Common myeloid progenitor, CD34-positive (primary cell): ENCODE measurements at places on chromosomes 3 and 15.
A peak's percentile ranks its signal among the peaks of the same experiment; 100 is the strongest.

DNA sequence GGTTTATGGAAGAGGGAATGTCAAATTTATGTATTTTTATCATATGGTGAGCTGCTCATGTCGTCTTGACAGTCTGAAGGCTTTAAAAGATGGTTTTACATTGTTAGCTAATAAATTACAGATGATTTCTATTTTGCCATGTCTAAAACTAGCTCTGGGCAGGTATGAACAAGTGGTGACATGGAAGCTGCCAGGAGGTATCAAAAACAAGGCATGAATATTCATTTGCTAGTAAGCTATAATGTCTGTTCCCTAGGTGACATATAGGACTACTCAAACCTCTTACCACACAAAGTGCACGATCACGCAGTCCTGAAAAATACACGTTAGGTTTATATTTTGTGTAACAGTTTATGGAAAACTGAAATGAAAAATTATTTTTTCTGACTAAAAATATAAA, 34.8 kb downstream of the ST3GAL6 start:
- H3K36me3 ChIP-seq, result no peaks in the 10 kb centered on the region
- no peak for DNase-seq
- no peak overlapping the region for H3K27ac ChIP-seq
- H3K4me1 ChIP-seq, result peaks cover 3% of the 10 kb centered on the region
- no peaks in the 10 kb centered on the region for H3K27me3 ChIP-seq
- H3K4me3 ChIP-seq, result no peak overlapping the region

GRCh38 chr15:36067483-36068274, 511.7 kb upstream of the CDIN1 start:
- no peak overlapping the region for H3K4me3 ChIP-seq
- DNase-seq, result no peak
- no peaks in the 10 kb centered on the region for H3K27me3 ChIP-seq
- H3K36me3 ChIP-seq, result no peaks in the 10 kb centered on the region

DNA sequence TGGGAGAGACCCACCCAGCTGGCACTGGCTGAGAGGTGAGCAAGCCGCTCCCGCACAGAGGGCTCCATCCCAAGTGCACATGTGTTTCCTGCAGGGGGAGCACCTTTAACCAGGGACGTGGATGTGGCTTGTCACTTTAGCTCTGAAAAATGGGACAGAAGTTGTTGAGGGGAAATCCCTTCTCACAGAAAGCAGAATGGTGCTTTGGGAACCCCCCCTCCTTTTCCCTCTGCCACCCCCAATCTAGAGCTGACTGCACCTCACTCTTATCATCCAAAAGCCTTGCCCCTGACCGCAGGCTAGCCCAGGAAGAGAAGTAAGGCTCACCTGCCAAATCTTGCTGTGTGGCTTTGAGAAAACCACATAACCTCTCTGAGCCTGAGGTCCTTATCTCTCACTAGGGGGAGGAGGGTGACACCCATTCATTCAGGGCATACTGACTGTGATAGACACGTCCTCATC, 77.9 kb downstream of the RPN1 start:
- no peaks in the 10 kb centered on the region for H3K36me3 ChIP-seq
- H3K27ac ChIP-seq, result no peak overlapping the region
- H3K4me1 ChIP-seq, result peaks cover 19% of the 10 kb centered on the region
- no peak overlapping the region for H3K4me3 ChIP-seq
- H3K27me3 ChIP-seq, result peaks cover 2% of the 10 kb centered on the region

DNA sequence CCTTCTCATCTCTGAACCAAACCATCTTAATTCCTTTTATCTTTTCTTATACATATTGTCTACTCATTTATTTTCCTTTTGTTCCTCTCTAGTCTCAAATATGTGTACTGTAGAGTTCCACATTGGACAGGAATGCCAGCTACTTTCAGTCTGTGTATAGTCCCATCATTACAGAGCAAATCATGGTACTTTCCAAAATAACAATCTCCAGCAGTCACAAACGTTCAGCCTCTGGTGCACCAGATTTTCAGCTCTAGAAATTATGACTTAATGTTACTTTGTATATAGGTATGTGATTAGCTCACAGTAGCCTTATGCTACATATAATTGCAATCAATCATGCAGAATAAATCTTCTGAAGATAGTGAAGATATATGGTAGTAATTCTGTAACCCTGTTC, 32.5 kb upstream of the TM4SF4 start:
- no peaks in the 10 kb centered on the region for H3K36me3 ChIP-seq
- H3K27me3 ChIP-seq, result no peaks in the 10 kb centered on the region
- no peak overlapping the region for H3K4me3 ChIP-seq
- peaks cover 11% of the 10 kb centered on the region for H3K4me1 ChIP-seq

GRCh38 chr3:144989807-144990206, 1018.2 kb downstream of the DIPK2A start:
- H3K27me3 ChIP-seq, result no peaks in the 10 kb centered on the region
- H3K36me3 ChIP-seq, result no peaks in the 10 kb centered on the region
- H3K27ac ChIP-seq, result no peak overlapping the region

GRCh38 chr15:47386459-47386858, 330.8 kb upstream of the SEMA6D start:
- no peaks in the 10 kb centered on the region for H3K36me3 ChIP-seq
- no peaks in the 10 kb centered on the region for H3K4me1 ChIP-seq
- no peaks in the 10 kb centered on the region for H3K27me3 ChIP-seq
- no peak overlapping the region for H3K4me3 ChIP-seq
- H3K27ac ChIP-seq, result no peak overlapping the region

DNA sequence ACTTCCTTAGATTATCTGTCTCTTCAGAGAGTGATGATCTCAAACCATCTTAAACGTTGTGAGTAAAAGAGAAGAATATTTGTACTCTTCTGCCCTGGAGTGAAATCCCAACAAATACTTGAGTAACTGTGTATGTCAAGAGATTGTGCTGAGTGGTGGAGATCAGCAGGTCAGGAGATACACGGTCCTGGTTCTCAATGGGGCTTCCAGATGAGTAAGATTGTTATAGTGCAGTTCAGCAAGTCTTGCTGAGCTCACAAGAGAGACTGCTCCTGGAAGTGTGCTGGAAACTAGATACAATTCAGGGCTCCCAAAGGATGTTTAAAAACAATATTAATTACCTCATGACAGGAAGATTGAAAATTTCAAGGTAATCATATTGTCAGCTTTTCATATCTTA, 184.3 kb downstream of the AKAP13 start:
- no peaks in the 10 kb centered on the region for H3K36me3 ChIP-seq
- no peak overlapping the region for H3K4me3 ChIP-seq
- H3K27me3 ChIP-seq, result no peaks in the 10 kb centered on the region
- H3K27ac ChIP-seq, result no peak overlapping the region

- no peak within 1 kb of the TSS for H3K27ac ChIP-seq
- DNase-seq, result peak; percentile 54
- peak within 1 kb of the TSS; percentile 73 for H3K4me3 ChIP-seq
- H3K36me3 ChIP-seq, result no peaks in the 10 kb centered on the region
- no peaks in the 10 kb centered on the region for H3K27me3 ChIP-seq
Observed at GRCh38 chr3:96813820-96814650, at the start of gene EPHA6. Gene EPHA6 (plus strand): TSS chr3:96814594.

DNA sequence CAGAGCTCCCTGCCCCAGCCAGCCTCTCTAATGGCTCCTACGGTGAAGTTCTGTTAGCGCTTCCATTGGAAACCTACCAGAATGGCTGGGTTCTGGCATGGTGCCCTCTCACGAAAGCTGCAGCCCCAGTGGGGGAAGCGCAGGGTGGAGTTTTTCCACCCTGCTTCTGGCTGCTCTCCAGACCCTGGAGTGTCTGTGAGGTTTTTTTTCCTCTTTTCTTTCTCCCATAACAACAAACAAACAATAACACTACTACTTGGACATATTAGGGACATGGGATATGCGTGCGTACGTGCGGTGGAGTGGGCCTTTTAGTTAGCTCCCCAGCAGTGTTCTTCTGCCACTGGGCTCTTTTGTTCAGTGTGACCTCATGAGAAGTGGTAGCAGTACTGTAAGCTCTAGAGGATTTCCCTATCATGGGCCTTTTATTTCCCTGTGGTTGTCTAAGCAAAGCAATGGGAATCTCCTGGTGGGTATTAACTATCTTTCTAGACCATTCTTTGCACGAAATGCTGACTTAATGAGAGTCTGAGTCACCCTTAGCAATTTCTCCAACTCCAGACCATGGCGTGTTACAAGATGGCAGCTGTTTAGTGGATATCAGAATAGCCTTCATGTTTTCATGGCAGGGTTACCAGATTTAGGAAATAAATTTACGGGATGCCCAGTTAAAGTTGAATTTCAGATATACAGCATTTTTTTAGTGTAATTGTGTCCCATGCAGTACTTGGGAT, 161.9 kb downstream of the FNDC3B start:
- H3K36me3 ChIP-seq, result no peaks in the 10 kb centered on the region
- DNase-seq, result peak; percentile 42
- no peak overlapping the region for H3K4me3 ChIP-seq
- H3K27me3 ChIP-seq, result no peaks in the 10 kb centered on the region
- no peaks in the 10 kb centered on the region for H3K4me1 ChIP-seq

- DNase-seq, result no peak
- no peak overlapping the region for H3K4me3 ChIP-seq
- no peak overlapping the region for H3K27ac ChIP-seq
- H3K4me1 ChIP-seq, result peaks cover 7% of the 10 kb centered on the region
Observed at GRCh38 chr3:179036226-179036625, 35.4 kb downstream of the ZMAT3 start.

DNA sequence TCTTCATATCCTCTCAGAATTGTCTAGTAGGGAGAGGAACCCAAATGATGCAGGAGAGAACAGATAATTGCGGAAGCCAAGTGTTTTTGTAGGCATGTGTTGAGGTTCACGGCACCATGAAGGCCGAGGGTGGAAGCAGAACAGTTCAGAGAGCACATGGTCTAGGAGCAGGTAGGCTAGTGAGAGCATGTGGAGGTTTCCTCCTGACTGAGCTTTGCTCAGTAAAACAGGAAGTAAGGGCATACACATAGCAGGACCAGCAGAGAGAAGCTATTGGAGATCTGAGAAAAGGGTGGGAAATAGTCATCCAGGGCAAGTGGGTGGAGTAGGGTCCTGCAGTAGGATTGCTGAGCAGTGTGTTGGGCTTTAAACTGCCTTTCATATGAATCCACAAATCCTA, 491.1 kb downstream of the FHIT start:
- peaks cover 3% of the 10 kb centered on the region for H3K4me1 ChIP-seq
- no peak overlapping the region for H3K4me3 ChIP-seq
- H3K27me3 ChIP-seq, result no peaks in the 10 kb centered on the region
- DNase-seq, result no peak
- H3K36me3 ChIP-seq, result no peaks in the 10 kb centered on the region

DNA sequence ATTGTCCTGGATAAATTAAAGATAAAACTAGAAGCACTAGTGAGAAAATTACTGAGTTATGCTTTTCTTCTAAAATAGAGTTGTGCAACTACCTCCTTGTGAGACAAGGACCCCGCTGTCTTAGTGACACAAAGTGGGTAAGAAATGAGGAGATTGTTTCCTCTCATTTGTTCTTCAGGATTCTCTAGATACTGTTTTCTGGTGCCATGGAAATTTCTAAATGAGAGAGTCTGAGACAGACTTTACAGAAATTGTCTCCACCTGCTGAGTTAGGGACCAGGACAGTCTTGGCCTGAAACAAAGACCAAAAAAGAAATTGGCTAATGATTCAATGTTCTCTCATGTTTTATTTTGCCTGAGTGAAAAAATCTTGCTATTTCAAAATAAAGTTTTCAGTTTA, 427.5 kb downstream of the TUSC7 start:
- no peaks in the 10 kb centered on the region for H3K4me1 ChIP-seq
- no peak for DNase-seq
- H3K27ac ChIP-seq, result no peak overlapping the region

DNA sequence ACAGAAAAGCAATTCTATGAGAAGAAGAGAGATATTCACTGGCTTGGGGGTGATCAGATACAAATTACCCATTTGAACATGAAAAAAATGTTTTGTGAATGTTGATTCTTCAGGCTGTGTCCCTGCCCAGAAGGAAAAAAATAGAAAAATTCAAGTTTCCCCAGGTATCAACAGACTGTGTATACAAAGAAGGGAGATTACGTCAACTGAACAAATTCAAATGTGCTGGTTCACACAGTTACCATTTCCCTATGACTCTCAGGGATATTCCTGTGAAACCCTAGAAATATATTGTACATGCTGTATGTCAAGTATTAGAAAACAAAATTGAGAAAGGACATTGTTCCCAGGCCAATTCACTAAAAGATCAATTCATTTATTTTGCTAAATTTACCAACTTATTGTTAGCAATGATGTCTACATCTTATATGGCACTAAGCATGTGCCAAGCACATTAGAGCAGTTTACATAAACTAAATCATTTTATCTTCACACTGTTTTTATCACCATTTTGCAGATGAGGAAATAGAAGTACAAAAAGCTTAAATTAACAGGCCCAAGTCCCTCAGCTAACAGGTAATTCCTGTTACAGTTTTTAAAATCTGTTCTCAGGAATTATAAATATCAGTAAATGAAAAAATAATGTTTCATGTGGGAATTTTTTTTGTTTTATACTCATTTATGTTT, 306.7 kb upstream of the ROBO2 start:
- H3K36me3 ChIP-seq, result no peaks in the 10 kb centered on the region
- no peak overlapping the region for H3K27ac ChIP-seq
- H3K27me3 ChIP-seq, result no peaks in the 10 kb centered on the region

DNA sequence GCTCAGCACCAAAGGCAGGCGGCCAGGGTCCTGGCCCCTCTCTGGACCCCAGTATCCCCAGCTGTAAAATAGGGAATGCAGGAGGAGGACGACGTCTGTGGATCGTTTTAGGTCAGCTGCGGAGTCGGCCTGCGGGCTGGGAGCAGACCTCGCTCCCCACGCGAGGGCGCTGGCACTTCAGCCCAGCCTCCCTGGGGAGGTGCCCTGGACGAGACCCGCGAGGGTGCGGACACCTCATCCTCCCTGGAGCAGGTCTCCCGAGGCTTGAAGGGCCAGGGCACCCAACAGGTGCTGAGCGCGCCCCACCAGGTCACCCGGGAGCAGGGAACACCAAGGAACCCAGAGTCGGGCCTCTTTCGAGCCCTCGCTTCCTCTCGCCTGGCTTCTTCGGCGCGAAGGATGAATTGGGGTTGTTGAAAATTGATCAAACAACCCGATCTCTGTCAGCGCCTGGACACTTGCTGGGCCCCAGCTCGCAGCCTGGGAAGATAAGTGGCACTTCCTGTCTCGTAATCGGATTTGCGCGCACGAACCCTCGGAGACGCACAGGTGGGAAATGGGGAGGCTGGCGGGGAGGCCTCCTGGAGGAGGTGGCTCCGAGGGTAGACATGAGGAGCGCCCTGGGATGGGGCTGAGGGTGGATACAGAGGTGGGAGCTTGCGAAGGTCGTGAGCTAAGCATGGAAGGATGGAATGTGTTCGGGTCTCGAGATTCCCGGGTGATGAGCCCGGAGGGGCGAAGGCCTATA, 588 bp upstream of the VIPR1 start:
- peak overlapping the region; percentile 77 for H3K4me3 ChIP-seq
- H3K4me1 ChIP-seq, result peaks cover 22% of the 10 kb centered on the region
- peaks cover 16% of the 10 kb centered on the region for H3K27me3 ChIP-seq
- no peaks in the 10 kb centered on the region for H3K36me3 ChIP-seq
- peak; percentile 49 for DNase-seq
- H3K27ac ChIP-seq, result no peak overlapping the region
